IMR-90 (cell line): ENCODE measurements at places on chromosomes 5 and 9. TPM values are rescaled to one million over a fixed set of nuclear protein-coding genes. Genes with fewer than 3 reads are reported as not detected.

GRCh38 chr5:90965110-90965685 is 406.6 kb downstream of the ADGRV1 start:
- no peak for DNase-seq

S100Z gene
- total RNA-seq: not detected in 2 replicates

SARDH gene
- 4.7 and 5.0 TPM in 2 replicates for total RNA-seq

CDC20B gene
- not detected in 2 replicates for total RNA-seq

NUTM2G gene
- total RNA-seq: not detected in 2 replicates
